Renal cortical epithelial cell (primary cell): ENCODE measurements at places on chromosomes 2 and 18. TPM values are rescaled to one million over a fixed set of nuclear protein-coding genes. Genes with fewer than 3 reads are reported as not detected.
A peak's percentile ranks its signal among the peaks of the same experiment; 100 is the strongest.

GRCh38 chr2:112776113-112776512 is 8.2 kb downstream of the IL1A start:
- no peak for DNase-seq

- DNase-seq: peak; percentile 26
These were observed 56.0 kb upstream of the RAB6C start for GRCh38 chr2:129923265-129924091.

DNA sequence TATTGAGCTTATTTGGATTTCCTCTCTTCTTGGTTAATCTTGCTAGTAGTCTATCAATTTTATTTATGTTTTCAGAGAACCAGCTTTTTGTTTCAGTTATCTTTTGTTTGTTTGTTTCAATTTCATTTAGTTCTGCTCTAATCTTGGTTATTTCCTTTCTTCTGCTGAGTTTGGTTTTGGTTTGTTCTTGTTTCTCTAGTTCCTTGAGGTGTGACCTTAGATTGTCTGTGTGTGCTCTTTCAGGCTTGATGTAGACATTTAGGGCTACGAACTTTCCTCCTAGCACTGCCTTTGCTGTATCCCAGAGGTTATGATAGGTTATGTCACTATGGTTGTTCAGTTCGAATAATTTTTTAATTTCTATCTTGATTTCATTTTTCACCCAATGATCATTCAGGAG is 141.6 kb downstream of the ZNF236 start:
- DNase-seq: no peak

GRCh38 chr2:16481351-16481750 is 184.3 kb downstream of the CYRIA start:
- DNase-seq: no peak

DNA sequence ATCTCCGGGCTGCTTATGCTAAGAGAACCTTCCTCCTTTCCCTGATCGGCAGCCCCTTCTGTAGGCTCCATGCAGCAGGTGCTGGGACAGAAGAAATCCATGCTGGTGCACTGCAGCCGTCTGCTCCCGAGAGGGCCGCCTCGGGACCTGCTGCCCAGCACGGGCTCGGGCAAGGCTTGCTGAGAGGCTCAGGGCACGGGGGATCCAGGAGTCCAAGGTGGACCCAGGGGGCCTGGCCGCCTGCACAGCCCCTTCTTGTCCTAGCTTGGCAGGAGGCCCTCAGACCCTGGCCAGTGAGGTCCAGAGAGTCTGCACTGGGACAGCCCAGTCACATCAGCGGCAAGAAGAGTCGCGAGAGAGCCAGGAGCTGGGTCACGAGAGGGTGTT is 13.3 kb upstream of the DUSP2 start:
- no peak for DNase-seq

- DNase-seq: no peak
These were observed 24.2 kb downstream of the XRCC5 start for GRCh38 chr2:216133397-216133796.

- DNase-seq: no peak
These were observed 980 bp downstream of the SLC4A3 start for GRCh38 chr2:219628235-219628985.

- DNase-seq: no peak
These were observed 45.8 kb downstream of the SLC4A5 start for GRCh38 chr2:74297391-74297790.

- DNase-seq: peak; percentile 27
These were observed 3.8 kb upstream of the ROCK2 start for GRCh38 chr2:11348209-11348749.

- DNase-seq: no peak
These were observed 343.2 kb downstream of the EIPR1 start for GRCh38 chr2:3034396-3034795.

Gene DSEL
- 8.7 and 10.7 TPM in 2 replicates for total RNA-seq

Gene NYAP2
- total RNA-seq: not detected in 2 replicates

Gene IFIH1
- total RNA-seq: 16.1 and 18.6 TPM in 2 replicates

Gene CCDC74A
- 1.6 and 9.1 TPM in 2 replicates for total RNA-seq

Gene CHRND
- not detected in 2 replicates for total RNA-seq
